GM12878 (cell line): ENCODE measurements at places on chromosomes 5 and 9.

GRCh38 chr9:85172001-85172978 is 502.8 kb downstream of the NTRK2 start:
- no peak for DNase-seq

DNA sequence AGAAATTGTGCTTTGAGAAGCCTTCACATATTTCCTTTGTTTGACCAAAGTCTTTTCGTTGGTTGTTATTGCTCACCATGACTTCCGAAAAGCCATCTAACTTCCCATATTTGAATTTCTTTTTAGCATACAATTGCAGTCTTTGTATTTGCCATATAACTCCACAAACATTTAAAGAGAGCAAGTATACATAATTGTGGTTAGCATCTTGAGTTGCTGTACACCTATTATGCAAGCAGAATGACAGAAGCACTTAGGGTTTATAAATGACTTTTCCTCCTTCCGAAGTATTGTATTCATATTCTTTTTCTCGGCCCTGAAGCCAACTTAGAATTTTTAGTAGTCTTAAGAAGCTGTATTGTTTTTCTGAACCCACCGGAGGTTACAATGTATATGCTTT is 250.4 kb downstream of the RFK start:
- DNase-seq: no peak

DNA sequence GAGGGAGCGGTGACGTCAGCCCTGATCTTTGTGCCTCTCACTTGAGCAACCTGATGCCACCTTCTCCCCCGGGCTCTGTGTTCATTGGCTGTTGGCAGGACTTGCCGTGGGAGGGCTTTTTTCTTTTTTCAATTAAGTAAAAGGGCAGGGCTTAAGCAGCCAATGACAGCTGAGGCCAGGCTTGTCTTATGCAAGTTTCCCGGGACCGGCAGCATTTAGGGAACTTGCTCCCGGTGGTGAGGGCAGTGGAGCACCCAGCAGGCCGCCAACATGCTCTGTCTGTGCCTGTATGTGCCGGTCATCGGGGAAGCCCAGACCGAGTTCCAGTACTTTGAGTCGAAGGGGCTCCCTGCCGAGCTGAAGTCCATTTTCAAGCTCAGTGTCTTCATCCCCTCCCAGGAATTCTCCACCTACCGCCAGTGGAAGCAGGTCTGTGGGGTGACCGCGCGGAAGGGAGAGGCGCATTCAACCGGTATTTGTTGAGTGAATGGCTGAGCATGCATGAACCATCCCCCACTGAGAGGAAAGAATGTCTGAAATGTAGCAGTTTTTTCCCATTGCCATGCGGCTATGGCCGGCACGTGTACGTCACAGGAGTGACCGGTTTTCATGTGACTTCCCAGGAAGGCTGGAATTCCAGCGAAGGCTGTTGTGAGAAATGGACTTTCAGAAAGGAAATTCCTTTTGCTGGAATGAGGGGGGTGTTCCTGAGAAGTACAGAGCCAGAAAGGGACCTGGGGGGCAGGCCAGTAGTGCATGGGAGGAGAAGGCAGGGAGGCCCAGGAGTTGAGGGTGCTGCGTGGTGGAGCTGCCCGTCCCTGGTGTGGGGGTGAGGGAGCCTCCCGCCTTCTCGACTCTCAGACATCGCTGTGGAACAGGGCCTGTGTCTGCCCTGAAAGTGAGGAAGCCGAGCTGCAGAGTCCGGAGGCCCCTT is 29.0 kb downstream of the PTGES2 start:
- no peak for DNase-seq

DNA sequence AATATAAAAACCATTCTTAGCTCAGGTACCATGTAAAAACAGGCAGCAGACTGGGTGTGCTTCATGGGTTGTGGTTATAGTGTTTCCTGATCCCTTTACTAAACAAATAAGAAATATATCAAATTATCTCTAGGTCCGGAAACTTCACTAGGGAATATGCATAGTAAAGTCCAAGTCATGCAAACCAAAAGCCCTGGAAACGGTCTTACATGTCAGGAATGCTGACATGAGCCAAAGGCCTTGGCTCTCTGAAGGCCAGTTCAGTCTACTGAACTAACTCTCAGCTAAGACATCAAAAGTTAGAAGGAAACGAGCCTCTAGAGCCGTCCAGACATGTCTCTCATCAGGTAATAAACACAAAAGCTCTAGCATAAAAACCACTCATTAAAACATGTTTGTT is 778.9 kb upstream of the ZNF608 start:
- DNase-seq: no peak

DNA sequence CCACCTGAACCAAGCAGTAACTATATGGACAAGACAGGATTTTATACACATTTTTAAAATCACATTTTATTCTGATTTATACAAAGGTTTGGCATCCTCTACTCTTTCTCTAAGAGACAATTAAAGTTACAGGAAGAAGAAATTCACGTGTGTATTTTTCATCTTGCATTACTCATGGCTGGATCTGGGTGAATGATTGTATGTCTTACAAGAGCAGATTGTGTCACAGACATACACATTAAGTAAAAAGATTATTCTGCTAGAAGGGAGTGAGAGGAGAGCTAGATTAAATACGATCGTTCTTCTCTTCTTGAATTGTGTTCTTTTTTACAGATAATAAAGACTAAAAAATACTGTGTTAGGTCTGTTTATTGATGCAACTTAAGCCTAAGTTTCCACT is 20.8 kb upstream of the CEP120 start:
- DNase-seq: no peak
